ENCODE measurements at places on chromosomes 2 and 18.

GRCh38 chr2:3243804-3244203, 133.8 kb downstream of the EIPR1 start:
- DNase-seq = no peak

DNA sequence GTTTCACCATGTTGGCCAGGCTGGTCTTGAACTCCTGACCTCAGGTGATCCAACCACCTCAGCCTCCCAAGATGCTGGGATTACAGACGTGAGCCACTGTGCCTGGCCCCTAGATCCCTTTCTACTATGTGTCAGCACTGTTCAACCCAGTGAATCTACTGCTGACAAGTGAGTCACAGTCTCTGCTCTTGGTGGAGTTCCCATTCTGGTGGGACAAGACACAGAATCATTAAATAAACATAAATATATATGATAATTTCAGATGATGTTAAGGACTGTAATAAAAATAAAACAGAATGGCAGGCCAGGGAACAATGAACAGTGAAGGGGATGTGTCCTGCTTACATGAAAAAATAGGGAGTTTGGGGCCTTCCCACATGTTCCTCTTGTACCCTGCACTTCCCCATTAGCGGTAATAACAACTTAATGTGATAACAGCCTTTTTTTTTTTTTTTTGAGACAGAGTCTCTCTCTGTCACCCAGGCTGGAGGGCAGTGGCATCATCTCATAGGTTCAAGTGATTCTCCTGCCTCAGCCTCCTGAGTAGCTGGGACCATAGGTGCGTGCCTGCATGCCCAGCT, 112.2 kb downstream of the CPO start:
- DNase-seq = no peak

DNA sequence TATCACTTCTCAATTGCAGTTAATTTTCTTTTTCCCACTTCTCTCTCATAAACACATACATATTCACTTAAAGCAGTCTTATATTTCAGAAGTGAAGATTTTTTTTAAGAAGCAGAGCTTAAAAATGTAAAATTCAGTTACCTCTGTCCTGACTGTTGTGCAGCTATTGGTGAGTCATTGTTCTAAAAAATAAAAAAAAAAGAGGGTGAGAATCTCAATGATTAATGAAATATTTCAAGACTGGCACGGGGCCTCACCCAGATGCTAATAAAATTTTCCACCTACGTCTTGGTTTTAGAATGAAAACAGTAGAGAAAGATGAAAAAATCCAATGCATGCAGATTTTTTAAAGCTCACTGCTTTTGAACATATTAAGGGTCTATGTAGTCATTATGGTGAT, 67.7 kb downstream of the RDH14 start:
- DNase-seq = no peak

GRCh38 chr2:170680172-170680941, 34.8 kb upstream of the SP5 start:
- no peak for DNase-seq

DNA sequence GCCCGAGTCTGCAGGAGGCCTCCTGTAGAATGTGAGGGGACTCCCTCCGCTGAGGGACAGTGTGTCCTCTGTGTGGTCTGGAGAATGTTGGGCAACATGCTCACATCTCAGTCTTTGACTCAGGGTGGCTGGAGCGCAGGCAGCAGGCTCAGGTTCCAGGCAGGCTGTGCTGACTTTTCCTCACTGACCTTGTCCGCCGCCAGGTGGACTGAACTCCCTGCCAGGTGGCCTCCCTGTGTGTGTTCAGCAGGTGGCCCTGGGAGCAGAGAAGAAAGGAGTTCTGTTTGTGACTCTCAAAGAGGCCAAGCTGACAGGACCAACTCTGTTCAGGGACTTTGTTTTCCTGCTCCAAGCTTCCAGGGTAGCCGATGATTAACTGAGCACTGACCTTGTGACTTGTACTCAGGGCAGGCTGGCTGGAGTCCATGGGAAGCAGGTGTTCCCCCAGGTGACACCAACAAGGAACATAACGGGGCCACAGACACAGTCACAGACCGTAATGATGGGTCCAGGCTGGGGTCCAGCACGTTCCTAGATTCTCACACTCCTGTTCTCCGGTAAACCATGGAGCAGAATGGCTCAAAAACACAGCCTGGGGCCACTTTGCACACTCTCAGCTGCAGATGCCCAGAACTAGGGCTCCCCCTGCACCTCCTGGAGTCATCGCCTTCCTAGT, 439.8 kb downstream of the RNF144A start:
- no peak for DNase-seq
